ENCODE measurements at places on chromosomes 11 and 22.

GRCh38 chr11:81967242-81967641, 766.4 kb downstream of the FAM181B start:
- DNase-seq: no peak

DNA sequence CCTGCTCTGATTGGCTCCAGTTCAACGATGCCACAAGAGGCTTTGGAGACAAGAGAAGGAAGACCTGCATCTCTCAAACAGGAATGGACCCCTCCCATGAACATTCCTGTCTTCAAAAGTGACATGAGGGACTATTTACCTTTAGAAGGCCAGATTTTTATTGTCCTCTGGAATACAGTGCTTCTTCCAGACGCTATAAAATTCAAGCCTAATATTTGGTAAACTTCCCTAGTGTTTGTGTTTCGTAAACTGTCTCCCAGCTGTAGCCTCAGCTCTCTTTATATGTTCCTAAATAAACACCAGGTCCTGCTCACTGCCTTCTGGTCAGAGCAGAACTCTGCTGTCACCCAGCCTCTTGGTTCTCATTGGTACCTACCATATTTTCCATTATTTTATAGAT, 157.8 kb downstream of the CCDC34 start:
- no peak for DNase-seq

DNA sequence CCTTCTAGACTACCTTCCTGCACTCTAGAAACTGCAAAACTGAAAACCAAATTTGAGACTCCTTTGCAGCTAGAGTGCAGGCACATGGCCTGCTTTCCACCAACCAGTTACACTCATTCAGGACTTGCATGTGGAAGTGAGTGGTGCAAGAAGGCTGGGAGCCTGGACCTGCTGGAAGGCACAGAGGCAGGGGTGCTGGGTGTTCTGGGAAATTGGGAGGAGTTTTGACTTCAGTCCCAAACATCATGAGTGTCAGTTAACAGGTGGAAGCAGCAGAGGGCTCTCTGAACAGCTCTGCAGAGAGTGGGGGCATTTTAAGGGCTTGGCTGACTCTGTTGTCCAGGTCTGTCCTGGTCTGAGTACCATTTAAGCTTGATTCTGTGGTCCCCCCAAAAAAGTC, 49.3 kb upstream of the SYT13 start:
- no peak for DNase-seq

DNA sequence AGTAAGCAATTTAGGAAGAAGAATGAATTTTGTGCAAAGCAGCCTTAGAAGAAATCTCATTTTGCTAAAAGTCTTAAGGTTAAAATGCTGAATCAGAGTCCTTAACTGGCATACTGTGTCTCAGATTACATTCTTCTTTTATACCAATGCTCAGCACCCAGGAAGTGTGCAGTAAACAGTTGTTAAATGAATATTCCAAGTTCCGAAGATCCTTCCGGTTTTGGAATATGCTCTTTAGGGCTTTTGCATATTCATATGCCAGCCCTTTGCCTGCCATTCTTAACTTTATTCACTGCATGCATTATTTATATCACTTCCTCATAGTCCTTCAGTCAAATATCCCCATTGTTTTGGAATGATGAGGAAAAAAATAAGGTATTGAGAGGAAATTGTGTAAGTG, 242.0 kb downstream of the DDX10 start:
- DNase-seq: no peak

DNA sequence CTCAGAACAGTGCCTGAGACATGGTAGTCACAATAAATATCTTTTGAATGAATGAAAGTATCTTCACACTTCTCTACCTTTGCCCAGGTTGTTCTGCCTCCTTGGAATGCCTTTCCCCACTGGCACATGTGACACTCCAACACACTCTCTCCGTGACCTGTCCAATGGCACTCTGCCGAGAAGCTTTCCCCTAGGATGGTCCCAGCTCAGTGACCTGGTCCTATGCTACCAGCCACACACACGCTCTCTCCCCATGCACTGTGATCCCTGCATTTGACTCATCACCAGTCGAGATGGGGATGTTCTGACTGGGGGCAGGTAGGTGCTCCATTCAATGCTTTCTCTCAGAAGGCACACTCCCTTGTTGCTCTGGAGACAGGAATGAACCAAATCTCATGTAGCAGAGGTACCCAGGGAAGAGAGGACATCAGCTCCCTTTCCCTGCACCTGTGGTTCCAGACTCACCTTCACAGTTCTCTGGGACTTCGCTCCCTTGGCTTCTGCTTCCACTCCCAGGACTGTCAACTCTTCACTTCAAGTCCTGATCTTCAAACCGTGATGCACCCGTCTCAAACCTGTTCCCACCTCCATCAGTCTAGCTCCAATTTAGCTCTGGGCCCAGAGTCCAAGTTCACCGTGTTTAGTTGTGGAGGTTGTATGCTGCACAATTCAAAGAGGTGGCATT, 30.7 kb upstream of the LMO1 start:
- no peak for DNase-seq

DNA sequence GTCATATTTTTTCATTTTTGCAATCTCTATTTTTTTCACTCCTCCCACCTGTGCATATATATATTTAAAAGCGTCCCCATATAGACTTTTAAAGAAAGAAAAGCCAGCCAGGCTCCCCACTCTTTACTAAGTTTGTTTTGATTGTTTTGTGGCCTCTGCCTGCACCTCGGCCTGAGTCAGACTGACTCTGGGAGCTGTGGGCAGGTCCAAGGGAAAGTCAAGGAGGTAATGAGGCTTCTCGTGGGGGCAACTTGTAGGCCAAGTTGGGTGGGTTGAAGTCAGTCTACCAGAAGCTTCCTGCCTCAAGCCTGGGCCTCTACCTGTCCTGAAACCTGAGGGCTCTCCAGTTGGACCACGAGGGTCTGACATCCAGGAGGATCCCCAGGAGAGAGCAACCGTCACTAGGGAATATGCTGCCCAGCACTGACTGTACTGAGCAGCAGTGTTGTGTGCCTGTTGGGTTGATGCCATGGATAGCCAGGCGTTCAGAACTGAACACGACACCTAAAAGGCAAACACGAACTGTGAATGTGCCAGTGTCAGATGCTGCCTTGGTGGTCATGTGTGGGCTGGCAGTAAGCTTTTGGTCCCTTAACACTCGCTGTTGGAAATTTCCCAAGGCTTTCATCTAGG, 58.8 kb downstream of the BMAL1 start:
- no peak for DNase-seq

DNA sequence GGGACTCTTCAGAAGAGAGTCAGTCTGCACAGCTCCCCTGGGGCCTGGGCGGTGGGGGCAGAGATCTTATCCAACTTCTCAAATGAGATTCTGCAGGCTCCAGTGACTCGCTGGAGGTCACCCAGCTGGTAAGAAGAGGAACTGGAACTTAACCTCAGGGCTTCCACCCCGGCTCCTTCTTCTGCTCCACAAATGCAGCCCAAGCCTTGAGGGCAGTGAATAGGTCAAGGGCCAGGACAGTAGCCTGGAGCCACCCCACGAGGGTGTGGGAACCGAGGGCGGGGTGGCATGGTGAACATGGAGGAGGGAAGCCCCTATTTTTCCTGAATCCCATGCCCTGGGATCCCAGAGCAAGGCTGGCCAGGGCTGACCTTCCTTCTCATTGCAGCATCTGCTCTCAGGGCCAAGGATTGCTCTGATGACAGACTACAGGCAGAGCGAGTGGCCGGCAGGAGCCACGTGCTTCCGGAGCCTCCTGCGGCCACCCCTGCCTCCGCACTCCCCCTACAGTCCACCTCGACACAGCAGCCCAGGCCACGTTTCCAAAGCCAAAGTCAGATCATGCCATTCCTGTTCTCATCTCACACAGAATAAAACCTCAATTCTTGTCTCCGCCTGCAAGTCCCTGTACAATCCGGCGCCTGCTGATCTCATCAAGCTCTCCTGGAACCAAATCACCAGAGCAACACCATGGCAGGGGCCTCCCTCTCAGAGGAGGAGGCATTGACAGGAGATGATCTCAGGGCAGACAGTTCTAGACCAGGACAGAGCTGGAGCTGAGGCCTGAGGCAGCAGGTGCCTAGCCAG, 21.1 kb upstream of the UPK3A start:
- no peak for DNase-seq

DNA sequence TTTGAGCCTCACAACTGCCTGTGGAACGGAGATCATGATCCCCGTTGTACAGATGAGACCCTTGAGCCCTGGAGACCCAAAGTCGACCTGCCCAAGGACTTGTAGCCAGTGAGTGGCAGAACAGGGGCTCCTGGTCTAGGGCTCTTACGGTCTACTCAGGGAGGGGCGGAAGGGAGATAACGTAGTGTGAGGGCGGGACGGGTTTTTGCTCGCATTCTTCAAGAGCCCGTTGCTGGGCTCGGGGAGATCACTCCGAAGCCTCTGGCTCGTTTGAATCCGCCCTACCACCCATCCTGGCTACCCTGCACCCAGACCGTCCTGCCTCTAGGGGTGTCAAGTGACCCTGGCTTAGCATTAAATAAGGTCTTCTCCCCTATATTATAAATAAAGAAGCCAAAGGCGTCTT, 639 bp downstream of the CRY2 start:
- peak; percentile 54 for DNase-seq

GRCh38 chr22:30665266-30665665, 2.4 kb downstream of the DUSP18 start:
- no peak for DNase-seq

DNA sequence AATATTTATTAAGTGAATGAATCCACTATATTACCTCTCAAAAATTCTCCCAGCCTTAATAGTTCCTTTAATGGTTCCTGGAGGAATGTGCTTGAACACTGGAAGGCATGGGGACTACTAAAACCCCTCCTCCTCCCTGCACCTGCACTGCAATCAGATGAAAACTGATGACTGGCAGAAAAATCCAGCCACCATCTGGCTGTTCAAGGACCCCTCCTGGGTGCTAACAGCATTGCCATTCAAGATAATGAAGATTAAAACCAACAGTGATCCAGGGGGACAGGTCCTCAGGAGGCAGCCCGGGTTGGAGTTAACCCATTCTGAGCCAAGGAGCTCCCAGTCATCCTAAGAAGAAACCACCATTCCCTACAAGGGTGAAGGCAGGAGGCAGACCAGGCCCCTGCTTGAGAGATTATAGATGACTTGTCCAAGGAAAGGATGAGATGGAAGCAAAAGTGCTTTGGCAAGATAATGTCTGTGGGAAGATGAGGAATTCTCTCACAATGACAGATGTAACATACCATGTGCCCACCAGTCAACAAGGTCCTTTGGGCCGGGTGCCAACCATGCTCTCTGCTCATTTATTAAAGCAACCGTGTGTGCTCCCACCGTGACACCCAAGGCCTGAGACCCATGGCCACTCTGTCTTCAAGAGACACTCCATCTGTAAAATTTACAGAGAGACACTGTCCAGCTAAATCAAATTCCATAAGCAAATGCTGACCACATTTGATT, 90.6 kb downstream of the LARGE1 start:
- no peak for DNase-seq

GRCh38 chr11:30358536-30358935, 35.6 kb downstream of the ARL14EP start:
- DNase-seq: no peak

DNA sequence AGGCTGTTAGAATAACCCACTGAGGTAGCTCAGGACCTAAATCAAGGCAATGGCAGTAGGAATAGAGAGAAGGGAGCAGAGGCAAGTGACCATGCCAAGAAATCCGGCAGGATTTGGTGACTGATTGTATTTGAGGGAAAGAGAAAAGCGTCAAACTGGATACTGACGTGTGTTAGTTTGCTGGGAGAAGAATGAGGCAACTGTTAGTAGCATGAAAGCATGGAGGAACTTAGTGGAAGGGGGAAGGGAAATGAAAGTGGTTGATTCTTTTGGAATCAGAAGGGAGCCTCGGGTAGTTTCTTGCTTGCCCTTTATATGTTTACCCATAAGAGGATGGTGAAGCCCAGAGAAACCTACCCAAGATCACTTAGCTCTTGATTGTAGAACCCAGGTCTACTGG, 8.3 kb downstream of the PPFIBP2 start:
- DNase-seq: no peak

GRCh38 chr11:5783255-5783654, at the start of gene OR52N5:
Gene OR52N5, minus strand, starts transcription at chr11:5783355. Its CDS starts 4,721 bp downstream, at chr11:5778634.
- no peak for DNase-seq

GRCh38 chr11:59195586-59195985, 17.1 kb downstream of the MPEG1 start:
- no peak for DNase-seq

GRCh38 chr11:43366677-43367076, 8.0 kb downstream of the TTC17 start:
- DNase-seq: no peak

GRCh38 chr22:29524442-29525191, 28.9 kb downstream of the THOC5 start:
- peak; percentile 5 for DNase-seq

DNA sequence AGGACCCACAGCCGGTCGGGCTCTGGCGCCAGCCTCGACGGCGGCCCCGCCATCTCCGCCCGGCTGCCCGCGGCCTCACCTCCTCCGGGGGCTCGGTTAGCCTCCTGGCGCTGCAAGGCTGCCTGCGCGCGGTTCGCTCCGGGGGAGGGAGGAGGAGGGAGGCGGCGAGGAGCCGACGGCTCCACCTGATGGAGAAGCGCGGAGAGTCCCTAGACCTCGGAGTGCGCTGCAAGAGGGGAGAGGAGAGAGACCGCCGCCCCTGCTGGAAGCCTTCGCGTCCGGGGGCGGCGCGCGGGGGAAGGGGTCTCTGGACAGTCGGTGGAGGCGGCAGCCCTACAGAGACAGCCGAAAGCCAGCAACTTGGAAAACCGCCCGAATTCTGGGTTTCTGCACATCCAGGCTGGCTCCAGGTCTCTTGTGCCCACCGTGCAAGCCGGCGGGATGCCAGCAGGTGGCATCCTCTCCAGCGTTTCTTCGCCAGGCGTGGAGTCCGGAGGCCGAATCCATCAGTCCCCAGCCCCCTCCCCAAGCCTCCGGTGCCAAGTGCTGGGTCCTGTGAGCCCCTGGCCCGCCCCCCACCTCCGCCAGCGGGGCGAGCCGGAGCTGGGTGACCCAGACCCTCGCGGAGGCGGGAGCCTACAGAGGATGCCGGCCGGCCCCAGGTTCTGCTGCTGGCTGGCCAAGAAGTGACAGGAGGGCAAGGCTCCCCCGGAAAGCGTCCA, 2.9 kb upstream of the KIRREL3 start:
- DNase-seq: no peak

- DNase-seq: peak; percentile 81
Measured at GRCh38 chr11:118914178-118914918, 11.4 kb downstream of the BCL9L start.

DNA sequence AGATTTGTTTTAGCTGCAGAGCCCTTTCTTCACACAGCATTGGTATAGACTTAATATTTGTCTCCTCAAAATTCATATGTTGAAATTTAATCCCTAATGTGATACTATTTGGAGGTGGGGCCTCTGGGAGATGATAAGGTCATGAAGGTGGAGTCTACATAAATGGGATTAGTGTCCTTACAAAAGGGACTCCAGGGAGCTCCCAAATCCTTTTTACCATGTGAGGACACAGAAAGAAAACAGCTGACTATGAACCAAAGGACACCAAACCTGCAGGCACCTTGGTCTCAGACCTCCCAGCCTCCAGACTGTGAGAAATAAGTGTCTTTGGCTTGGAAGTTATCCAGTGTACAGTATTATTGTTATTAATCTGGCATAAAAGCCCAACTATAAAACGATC, 10.2 kb downstream of the SLC35F2 start:
- DNase-seq: no peak

GRCh38 chr11:131888230-131888855, 517.9 kb downstream of the NTM start:
- DNase-seq: no peak

Measured in effector memory CD8-positive, alpha-beta T cell (primary cell).